ENCODE measurements at places on chromosomes 13 and 19.

DNA sequence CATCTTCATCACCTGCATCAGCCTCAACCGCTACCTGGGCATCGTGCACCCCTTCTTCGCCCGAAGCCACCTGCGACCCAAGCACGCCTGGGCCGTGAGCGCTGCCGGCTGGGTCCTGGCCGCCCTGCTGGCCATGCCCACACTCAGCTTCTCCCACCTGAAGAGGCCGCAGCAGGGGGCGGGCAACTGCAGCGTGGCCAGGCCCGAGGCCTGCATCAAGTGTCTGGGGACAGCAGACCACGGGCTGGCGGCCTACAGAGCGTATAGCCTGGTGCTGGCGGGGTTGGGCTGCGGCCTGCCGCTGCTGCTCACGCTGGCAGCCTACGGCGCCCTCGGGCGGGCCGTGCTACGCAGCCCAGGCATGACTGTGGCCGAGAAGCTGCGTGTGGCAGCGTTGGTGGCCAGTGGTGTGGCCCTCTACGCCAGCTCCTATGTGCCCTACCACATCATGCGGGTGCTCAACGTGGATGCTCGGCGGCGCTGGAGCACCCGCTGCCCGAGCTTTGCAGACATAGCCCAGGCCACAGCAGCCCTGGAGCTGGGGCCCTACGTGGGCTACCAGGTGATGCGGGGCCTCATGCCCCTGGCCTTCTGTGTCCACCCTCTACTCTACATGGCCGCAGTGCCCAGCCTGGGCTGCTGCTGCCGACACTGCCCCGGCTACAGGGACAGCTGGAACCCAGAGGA lies 2.6 kb downstream of the P2RY11 start:
- no peak for DNase-seq

DNA sequence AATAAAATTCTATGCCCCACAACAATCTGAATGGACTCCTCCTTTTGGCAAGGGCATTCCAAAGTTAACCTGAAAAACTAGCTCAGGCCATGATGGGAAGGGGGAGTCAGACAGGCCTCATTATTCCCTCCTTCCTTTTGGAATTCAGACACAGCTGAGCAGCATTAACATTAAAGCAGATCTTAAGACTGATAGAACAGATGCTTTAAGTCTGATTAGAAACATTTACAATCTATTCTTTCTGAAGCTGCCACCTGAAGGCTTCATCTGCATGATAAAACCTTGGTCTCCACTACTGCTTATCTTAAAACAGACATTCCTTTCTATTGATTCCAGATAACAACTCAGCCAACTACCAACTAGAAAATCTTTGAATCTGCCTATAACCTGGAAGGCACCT lies 98.9 kb downstream of the UGGT2 start:
- DNase-seq = no peak

GRCh38 chr19:4914736-4915501 lies 5.6 kb downstream of the UHRF1 start:
- DNase-seq = peak; percentile 43

DNA sequence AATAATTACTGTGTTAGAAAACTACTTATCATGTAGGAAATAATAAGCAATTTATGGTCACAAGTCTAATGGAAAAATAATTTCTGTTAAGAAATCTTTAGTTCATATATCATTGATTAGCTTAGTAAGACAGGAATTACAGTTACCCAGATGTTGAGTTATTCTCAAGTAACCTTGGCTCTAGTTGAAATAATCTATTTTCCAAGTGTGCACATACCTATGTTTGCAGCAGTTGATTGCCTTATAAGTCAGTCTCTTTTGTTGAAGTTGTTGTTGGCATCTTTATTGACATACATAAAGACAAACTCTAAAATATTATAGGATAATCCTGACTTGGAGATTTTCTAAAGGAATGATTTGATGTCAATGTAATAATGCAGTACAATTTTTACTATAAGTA lies 511.4 kb upstream of the KLF12 start:
- no peak for DNase-seq

GRCh38 chr19:53981376-53981951 lies 10.0 kb upstream of the CACNG6 start:
- no peak for DNase-seq

DNA sequence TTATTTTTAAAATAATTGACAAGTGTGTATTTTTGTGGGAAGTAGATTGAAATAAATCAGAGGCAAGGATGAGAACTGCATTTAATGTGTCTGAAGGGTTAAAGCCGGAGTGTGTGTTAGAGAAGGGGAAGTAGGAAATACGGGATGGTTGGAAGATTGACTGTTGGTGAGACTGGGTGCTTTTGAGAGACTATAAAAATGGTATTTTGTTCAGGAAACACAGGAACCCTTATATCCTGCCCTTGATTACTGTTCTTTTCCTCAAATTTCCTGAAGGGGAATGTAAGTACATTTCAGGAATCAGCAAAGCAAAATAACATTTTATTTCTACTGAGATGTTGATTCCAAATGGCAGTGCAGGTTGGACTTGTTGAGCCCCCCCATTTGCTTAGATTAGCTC lies 15.1 kb downstream of the IFT88 start:
- DNase-seq = no peak

GRCh38 chr19:7337380-7338194 lies 11.2 kb upstream of the ARHGEF18 start:
- peak; percentile 36 for DNase-seq

- peak; percentile 83 for DNase-seq
These were observed at the start of gene GMIP for GRCh38 chr19:19643158-19644053. Gene GMIP, minus strand, starts transcription at chr19:19643657. Its CDS starts 128 bp downstream, at chr19:19643529.

GRCh38 chr13:51837016-51837415 lies 8.0 kb downstream of the TMEM272 start:
- DNase-seq = no peak

- peak; percentile 76 for DNase-seq
These were observed 73.8 kb downstream of the MAP4K1 start for GRCh38 chr19:38543807-38544568.

GRCh38 chr19:50659318-50660087 lies 10.3 kb downstream of the C19orf81 start:
- DNase-seq = no peak

GRCh38 chr19:10812196-10812595 lies 23.8 kb downstream of the TMED1 start:
- no peak for DNase-seq

DNA sequence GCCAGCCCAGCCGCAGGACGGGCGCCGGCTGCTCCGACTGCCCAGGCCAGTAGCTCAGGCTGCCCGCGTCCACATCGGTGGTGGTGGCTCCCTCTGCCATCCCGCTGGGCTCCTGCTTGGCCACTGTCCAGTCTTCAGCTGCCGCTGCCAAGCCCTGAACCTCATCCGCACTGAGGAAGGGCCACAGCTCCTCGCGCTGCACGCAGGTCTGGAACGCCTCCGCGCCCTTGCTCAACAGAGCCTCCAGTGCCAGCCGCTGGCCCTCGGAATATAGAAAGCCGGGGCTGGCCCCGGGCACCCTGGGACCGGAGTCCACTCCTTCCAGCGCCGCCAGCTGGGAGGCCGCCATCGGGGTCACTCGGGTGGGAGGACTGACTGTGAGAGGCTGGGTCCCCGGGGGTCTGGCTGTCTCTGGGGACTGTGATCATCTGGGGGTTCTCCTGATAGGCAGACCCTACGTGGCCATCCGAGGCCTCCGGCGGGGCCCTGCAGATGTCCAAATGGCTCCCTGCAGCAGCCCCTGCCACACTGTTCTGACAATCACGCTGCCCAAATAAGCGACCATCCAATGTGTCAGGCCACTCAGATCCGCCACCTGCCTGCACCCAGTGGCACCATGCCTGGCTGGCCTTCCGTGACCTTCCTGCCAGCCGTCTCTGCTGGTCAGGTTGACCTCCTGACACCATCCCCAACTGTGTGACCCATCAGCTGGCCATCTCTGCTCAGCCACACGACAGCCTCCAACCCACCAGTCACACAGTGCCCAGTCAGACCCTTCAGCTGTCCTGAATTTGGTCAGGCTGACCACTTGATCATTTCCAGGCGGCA lies 1.6 kb downstream of the FAM83E start:
- no peak for DNase-seq

- no peak for DNase-seq
These were observed 116.6 kb upstream of the KLF12 start for GRCh38 chr13:74250738-74251190.

DNA sequence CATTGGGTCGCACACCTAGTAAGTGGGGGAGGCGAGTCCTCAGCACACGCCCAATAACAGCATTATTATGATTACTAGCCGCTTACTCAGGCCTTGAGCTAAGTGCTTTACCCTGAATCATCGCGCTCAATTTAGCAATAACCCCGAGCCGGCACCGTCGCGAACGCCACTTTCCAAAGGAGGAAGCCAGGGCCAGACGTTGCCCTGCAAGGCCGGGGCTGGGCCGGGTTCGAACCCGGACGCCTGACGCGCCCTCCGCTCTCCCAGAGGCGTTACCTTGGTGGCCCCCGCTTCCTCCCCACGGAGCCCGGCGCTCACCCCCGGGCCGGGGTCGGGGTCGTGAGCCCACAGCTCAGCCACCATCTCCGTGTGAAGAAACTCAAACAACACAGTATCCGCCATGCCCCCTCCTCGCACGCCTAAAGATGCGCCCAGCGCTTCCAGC lies at the start of gene TRAPPC6A:
TRAPPC6A (minus strand) TSS at position 421 of the 445 bp plus-strand sequence; CDS start at position 402, 19 bp downstream.
- peak; percentile 88 for DNase-seq

GRCh38 chr13:111043575-111043982 lies 71.5 kb upstream of the ARHGEF7 start:
- DNase-seq = no peak

DNA sequence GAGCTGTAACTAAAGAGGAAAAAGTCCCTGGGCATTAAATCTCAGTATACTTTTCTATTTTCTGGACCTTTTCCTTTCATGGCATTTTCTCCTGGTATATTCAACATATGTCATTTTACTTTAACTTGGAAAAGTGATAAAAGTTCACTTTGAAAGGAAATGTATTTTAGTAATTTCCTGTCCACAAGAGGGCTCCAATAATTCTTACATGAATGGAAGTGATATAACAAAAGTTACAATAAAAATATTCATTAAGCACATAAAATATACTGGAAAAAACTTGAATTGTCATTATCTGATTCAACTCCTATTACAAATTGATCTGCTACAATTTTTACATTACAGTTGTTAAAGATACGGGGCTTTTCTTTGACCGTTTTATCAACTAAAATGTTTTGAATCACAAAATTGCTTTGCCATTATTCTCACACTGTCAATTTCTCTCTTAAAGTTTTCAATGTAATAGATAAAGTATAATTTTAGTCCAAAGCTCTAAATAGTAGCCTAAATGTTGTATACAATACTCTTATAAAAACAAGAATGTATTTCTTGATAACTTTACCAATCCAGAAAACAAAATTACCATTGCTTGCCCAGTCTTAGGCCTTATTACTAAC lies 4.9 kb downstream of the UBL3 start:
- no peak for DNase-seq

DNA sequence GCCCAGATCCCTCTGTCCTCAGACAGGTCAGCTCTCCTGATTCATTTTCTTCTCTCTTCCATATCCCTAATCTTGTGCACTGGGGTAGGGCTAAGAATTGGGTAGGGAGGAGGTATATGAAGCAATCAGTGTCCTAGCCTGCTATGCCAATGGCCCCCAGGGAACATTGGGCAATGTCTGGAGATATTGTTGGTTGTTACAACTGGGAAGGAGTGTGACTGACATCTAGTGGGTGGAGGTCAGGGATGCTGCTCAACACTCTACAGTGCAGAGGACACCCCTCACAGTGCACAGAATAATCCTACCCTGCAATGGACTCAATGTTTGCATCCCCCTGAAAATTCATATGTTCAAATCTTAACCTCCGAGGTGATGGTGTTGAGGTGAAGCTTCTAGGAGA lies 57.5 kb downstream of the CPAMD8 start:
- peak; percentile 70 for DNase-seq

DNA sequence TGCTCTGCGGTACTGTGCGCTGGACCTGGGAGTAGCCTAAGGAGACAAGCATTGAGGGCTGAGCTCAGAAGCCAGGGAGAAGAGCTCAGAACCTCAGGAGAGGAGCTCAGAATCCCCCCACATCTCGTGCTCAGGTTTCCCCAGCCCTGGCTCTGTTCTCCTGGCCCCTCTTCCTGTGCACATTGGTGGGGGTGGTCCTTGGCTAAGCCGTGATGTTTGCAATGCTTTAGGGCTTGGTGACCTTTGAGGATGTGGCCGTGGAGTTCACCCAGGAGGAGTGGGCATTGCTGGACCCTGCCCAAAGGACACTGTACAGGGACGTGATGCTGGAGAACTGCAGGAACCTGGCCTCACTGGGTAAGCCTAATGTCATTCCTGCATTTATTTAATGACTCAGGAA lies 6.6 kb downstream of the ZNF557 start:
- no peak for DNase-seq

DNA sequence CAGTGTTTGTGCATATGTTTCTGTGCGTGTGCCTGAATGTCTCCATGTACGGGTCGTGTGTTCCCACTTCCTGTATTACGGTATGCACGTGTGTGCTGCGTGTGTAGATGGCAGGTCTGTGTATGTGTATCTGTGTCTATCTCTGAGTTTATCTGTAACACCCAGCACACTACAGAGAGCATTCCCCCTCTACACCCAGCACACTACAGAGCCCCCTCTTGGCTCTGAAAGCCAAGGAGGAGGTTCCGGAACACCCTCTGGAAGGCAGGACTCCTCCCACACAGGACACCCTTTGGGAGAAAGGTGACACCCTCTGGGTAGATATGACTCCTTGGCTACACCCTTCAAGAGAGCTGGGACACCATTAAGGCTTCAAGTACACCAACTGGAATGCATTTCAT lies 2.1 kb upstream of the ERFL start:
- DNase-seq = no peak
